D721Med (cell line): ENCODE measurements at places on chromosomes 5 and 9.

GRCh38 chr9:107546859-107547258 lies 57.3 kb upstream of the KLF4 start:
- no peak for DNase-seq

- no peak for DNase-seq
These were observed 87.5 kb downstream of the TRPM6 start for GRCh38 chr9:74800226-74800625.

GRCh38 chr5:103034662-103035392 lies 85.1 kb downstream of the GIN1 start:
- no peak for DNase-seq

DNA sequence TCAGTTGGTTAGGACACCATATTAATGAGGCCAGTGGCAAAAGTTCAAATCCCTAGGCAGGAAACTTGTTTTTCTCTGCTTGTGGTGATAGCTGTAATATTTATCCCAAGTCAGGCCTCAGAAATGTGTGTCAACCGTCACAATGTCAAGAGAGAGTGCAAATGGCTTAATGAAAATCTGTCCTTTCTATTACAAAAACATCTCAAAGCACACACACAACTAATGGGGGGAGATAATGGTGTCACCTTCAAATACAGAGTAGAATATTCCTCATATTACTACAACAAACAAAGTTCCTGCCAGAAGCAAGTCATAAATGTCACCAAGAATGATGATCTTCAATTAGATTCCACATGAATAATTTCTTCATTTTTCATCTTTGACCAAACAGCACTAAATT lies 127.2 kb upstream of the MARCHF11 start:
- no peak for DNase-seq

DNA sequence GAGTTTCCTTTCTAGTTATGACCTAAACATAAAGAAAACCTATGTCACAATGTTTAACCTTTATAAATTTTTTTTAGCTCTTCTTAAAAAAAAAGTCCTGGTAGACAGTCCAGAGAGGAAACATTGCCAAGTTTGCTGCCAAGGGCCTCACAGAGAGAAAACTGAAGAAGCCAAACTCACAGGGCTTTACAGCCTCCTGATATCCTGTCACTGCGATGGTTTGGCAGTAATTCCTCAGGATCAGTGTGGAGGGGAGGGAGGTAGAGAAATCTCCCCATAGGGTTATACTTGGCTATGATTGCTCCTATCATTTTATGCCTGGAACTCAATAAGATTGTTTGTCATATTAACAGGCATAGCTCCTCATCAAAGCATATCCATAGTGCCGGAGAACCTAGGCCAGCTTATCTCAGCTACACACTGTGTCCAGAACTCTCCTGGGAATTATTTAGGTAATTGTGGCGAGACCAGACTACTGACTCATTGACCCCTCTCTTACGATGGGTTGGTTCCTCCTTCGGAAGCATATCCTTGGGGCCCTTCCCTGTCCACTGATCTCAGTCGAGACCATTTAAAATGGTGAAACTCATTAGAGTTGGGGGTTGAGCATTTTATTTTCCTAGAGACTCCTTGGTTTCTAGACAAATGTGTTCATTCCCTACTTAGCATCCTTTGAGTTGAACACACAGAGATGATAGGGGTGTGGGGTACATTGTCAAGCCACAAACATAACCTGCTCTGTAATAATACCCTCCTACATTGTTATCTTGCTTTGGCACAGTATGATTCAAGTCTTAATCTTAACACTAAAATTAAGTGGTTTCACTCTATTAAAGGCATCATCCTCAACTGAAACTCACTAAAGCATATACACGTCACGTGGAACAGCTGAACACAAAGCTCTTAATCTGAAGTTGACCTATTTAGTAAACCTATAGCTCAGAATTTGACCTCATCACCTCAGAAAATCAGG lies 53.4 kb upstream of the TMC1 start:
- DNase-seq = no peak

DNA sequence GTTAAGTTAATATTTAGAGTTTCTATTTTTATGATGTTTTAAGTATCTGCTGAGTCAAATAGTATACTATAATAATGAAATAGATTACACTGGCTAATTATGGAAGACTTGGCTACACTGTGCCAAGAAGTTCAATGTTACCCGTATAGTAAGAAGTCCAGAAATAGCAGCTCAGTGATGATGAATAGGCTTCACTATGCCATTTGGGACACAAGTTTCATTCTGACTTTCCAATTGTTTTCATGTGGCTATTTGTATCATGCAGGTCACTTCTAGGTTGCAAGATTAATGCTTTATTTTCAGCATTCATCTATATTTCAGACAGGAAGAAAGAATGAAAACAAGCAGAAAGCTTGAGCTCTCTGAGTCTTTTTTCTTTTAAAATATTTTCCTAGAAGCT lies 194.5 kb upstream of the RIOK2 start:
- no peak for DNase-seq

- DNase-seq = no peak
These were observed 149.8 kb upstream of the CDKN2B start for GRCh38 chr9:22158927-22159346.

- no peak for DNase-seq
These were observed 3.4 kb downstream of the LRRC14B start for GRCh38 chr5:194603-195209.
